ENCODE measurements at places on chromosomes 4 and X.

DNA sequence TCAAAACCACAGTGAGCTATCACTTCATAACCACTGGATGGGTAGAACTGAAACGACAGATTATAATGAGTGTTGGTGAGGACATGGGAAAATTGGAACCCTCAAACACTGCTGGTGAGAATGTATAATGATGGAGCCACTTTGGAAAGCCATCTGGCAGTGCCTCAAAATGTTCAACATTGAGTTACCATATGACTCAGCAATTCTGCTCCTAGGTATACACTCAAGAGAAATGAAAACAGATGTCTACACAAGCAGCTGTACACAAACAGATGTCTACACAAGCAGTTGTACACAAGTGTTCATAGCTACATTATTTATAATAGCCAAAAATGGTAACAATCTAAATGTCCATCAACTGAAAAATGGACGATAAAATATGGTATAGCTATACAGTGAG, 143.9 kb downstream of the PDGFRA start:
- no peak for DNase-seq

DNA sequence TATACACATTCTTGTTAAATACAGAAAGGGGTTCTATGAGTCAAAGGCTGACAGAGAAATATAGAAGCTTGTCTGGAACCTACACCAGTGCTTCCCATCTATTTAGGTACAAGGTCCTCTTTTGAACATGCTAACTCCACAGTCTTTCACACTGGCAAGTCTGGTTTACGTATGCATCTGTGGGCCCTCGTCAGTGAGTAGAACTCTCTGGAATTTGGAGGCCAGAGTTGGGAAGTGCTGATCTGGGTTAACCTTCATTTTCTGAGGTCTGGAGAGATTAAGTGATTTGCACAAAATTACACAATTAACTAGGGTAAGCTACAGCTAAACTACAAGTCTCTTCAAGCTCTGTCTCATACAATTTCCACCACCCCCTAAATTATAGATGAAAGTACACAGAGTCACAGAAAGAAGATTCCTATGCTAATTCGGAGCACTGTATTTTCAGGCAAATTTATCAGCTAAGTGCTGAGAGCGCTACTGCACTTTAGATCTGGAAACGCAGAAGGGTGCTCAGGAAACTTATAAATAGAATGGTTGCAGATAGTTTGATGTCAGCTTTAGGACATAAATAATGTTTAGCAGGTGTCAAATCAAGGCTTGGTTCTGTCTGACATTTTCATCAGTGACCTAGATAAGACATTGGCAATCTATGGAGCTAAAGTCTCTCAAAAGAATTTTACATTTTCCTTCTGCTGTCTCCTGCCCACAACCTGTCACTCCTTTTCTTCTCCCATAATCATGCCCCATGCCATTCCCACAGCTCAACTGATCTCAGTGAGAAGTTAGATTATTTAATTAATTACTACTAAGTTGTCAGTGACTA, 43.0 kb upstream of the PDLIM5 start:
- DNase-seq: no peak

DNA sequence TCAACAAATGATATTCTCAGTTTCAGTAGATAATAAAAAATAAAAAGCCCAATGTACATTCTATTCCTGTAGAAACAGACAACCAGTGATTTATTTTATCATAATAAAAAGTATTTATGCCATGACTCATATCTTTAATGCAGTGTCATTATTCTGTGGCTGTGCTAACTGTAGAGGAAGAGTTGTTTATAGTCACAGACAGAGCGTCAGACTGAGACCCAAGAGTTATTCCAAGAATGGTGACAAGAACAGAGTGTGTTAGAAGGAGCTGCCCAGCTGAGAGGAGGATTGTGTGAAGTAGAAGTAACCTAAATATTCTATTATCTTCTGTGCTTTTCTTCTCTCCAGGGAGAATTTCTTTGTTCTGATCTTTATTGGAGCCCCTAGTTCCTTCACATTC, 210.7 kb downstream of the PPP1R2C start:
- DNase-seq: no peak

GRCh38 chrX:136354201-136354600, 53.4 kb downstream of the ADGRG4 start:
- no peak for DNase-seq

DNA sequence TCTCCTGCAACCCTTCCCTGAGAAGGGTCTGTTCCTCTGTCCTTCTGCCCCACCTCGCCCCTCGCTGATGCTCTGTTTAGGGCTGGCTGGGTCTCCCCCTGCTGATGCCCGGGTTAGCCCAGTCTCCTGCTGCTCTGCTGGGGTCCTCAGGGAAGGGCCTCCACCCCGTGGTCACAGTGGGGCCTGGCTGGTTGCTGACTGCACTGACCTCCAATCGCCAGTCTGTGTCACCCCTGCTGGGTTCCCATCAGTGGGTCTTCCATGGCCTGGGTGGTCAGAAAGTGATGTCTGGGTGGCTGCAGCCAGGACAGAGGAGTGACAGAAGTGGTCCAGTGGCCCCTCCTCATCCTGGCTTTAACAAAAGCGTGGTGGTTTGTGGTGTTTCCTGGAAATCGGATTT, 44.7 kb downstream of the EVC start:
- DNase-seq: no peak

- DNase-seq: no peak
Measured at GRCh38 chr4:55181010-55182005, 55.9 kb upstream of the KDR start.

DNA sequence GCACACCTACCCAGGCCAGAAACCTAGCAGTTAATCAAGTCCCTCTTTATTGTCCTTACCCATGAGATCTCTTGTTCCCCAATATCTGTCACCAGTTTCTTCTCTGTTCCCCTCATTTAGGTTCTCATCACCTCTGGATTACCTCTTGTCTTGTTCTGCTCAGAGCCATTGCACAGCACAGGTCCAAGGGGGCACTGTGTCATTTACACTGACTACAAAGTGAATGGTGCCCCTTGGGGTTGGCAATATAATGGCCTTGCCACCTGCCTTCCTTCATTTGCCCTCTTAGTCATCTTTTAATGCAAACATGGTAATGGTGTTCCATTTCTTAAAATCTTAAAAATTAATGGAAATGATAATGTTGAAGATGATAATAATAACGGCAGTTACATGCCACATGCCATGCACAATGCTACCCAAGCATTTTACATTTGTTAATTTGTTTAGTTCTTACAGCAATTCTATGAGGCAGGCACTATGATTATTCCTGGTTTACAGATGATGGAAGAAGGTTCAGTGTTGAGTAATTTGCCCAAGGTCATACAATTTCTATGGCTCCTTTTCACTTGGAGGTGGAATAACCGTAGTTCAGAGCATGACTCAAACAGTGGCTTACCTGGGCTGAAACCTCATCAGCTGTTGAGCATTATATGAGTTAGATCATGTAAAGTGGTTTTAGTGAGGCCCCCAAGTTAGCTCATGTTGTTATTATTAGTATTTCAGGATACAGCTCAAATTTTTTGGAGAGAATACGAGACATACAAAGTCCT, 117.9 kb downstream of the RASL11B start:
- DNase-seq: no peak

- no peak for DNase-seq
Measured at GRCh38 chr4:130338851-130339250, 1242.9 kb downstream of the C4orf33 start.

DNA sequence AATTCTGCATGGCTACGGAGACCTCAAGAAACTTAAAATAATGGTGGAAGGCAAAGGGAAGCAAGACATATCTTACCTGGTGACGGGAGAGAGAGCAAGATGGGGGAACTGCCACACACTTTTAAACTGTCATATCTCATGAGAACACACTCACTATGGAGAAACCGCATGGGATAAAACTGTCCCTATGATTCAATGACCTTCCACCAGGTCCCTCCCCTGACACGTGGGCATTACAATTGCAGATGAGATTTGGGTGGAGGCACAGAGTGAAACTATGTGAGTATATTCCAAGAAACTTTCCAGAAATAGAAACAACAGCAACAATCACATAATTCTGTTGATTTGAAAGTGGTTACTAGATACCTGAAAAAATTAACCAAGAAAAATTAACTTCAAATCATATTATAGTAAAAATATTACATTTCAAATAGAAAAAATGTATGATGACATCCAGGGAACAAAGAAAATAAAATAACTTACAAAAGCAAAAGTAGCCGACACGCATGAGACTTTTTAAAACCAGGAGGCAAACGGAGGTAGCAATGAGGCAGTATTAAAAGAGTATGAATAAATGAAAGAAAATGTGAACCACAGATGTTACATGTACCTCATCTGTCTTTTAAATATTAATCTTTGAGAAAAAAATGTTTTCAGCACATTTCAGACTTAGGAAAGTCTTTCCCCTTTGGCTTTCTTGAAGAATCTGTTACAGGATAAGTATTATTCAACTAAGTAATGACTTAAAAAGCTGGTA, 879.5 kb downstream of the TECRL start:
- DNase-seq: no peak

- DNase-seq: no peak
Measured at GRCh38 chr4:101501421-101501820, 154.1 kb upstream of the PPP3CA start.

GRCh38 chrX:49710744-49711319, 15.0 kb upstream of the PAGE1 start:
- no peak for DNase-seq

GRCh38 chr4:177177541-177178081, 132.1 kb upstream of the NEIL3 start:
- DNase-seq: no peak

DNA sequence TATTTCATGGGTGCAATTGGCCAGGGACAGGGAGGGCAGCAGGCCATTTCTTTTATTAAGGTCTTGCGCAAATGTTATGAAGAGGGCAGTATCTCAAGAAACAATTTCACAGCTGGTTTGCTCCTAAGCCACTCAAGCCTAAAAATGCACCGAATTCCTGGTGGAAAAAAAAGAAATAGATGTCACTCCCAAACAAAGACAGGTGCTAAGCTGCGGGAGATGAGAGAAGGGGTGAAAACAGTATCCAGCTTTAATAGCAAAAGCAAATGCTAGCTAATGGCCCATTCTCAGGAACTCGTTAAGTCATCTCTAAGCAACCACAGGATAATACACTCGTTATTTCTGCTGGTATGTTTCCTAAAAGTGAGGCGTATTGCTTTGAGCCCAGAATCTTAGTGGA, 116.4 kb downstream of the ARX start:
- no peak for DNase-seq

DNA sequence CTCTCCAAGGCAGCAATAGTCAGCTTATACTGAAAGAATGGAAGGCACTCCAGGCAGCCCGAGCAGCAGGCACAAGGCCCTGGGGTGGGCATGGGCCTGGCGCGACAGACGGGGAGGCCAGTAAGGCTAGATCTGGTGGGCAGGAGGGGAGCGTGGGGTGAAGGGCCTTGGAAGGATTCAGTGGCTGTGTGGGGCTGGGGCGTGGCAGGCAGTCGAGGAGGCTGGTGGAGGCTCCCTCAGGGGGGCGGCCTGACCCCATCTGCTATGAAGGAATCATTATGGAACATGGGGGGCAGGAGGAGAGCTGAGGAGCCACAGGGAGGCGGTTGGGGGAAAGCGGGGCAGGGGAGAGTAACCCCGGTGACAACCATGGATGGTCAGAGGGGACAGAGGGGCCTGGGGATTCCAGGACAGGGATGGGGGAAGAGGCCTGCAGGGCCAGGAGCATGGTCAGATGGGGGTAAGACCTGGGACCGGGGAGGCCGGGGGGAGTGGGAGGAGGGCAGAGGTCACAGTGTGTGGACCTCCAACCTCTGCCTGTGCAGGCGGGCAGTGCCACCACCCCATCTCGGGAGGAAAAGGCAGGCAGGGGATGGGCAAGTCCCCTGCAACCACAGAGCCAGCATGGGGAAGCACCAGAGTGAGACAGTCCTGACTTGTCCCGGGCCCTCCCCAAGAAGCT, 70.3 kb downstream of the ACOX3 start:
- no peak for DNase-seq

GRCh38 chrX:100964362-100964761, 5.1 kb upstream of the ARL13A start:
- no peak for DNase-seq

DNA sequence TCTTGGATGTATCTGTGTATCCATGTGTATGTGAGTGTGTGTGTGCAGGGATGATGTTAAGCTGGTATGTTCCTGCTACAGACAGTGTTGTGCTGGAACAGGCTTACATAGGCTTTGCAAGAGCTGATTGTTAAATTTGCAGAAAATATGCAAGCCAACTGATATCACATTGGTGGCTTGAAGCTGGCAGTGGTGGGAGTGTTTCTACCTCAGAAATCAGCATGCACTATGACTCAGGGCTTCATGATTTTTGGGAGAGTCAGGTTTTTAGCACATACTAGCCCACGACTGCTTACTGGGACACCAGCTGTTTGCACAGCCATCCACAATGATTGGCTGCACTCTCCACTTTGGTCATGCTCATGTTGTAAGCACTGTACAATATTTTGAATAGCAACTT, 261.8 kb downstream of the DHX15 start:
- no peak for DNase-seq

- DNase-seq: no peak
Measured at GRCh38 chr4:79688691-79689090, 280.7 kb upstream of the GK2 start.

DNA sequence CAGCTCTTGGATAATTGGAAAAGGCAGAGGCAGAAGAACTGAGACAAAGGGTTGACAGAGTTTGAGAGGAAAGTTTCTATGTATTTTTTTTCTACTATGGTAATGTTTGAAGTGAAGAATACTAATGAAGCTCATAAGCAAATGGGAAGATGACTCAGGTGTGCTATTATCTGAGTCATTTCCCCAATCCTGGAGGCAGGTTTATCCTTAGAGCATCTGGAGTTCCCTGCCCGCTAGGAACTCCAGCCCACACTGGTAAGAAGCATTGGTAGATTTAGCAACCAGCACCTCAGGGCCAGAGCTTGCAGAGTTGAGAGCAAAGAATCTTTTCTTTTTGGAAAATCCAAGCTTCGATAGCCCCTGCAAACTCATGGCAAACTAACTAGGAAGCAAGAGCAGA, 55.2 kb downstream of the DOCK11 start:
- no peak for DNase-seq

- DNase-seq: peak; percentile 36
Measured at GRCh38 chr4:127997534-127998388, 32.6 kb downstream of the ABHD18 start.

DNA sequence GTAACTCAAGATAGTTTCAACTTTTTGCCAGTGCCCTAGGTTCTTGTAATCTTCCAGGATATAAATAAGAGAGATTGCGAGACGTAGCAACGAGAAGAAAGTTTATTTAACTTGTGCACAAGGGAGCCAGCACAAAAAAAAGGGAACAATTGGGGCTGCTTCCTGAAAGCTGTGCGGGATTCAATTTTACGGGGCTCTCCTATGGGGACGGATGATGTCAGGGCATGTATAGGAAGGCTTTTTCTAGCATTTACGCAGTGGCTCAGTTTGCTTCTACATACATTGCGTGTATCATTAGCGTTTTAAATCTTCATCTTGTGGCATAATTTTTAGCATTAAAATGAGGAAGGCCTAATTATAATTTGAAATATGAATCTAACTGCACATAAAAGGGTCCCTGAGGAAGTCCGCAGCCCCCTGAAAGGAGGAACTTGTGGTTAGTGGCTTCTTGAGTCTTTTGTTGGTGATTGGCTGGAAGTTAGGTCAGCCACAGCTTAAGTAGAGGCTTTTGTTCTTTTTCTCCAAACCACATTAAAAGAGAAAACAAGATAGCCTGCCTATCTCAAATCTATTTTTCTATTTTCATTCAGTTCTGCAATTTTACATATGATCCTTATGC, 668.2 kb upstream of the NDST4 start:
- DNase-seq: no peak

- no peak for DNase-seq
Measured at GRCh38 chrX:10615931-10616774, 4.2 kb downstream of the MID1 start.

All from GM18507 (cell line).